Naive thymus-derived CD8-positive, alpha-beta T cell (primary cell): ENCODE measurements at places on chromosomes 3 and 15.
A peak's percentile ranks its signal among the peaks of the same experiment; 100 is the strongest.

DNA sequence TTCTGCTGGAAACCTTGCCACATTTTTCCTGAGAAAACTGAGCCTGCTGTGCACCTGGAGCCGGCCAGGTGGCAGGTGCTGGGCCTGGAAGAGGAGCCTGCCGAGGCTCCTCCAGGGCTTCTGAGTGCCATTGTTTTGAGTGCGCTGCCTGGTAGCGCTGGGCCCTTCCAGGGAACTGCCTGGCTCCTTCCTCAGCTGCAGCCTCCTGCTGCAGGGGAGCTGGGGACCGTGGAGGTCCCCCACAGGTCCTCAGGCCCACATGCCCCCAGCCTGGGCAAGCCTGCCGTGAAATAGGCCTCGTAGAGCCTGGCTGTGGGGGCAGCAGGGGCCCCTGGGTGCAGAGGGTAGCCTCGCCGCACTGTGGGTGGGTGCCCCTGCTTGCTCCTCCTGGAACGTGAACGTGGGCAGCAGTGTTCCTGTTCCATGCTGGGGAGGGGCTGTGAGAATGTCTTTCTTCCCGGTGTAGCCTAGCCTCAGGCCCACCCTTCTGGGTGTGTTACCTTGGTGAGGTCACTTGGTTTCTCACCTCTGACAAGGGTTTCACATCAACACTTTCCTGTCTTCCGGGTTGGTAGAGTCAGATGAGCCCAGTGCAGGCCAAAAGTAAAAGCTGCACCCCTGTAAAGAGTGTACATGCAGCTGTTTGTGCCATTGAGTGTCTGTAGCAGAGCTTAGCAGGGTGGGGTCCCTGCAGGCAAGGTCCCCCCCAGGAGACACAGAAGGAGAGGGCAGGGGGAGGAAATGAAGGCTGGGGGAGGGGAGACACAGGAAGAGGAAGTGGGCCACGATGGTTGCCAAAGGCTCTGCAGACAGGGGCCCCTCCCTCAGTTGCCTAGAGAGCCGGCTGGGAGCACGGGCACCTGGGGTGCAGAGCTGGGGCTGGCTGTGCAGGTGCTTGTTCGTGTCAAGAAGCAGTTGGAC is 34.5 kb downstream of the KLF13 start:
- peak; percentile 98 for DNase-seq

GRCh38 chr3:115470254-115470653 is 153.1 kb upstream of the GAP43 start:
- DNase-seq, result no peak

DNA sequence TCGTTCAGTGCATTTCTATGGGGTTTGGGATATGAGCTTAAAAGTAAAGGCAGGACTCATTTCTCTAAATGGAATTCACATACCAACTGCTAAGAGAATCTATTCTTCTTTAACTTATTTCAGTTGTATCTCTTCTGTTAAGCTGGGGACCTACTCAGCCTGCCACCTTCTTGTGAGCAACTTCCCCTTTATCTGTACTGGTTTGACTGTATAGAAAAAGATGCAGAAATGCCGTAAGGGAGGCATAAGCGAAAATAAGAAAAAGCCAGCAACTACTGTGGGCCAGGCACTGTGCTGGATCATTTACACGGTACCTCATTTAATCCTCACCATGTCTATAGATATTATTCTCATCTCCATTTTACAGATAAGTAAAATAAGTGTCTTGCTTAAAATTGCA is 38.4 kb downstream of the RBMS3 start:
- no peak for DNase-seq

- peak; percentile 16 for DNase-seq
Observed at GRCh38 chr15:64092864-64093626, 593 bp downstream of the CIAO2A start.

GRCh38 chr15:51281368-51281967 is 56.9 kb downstream of the CYP19A1 start:
- no peak for DNase-seq

DNA sequence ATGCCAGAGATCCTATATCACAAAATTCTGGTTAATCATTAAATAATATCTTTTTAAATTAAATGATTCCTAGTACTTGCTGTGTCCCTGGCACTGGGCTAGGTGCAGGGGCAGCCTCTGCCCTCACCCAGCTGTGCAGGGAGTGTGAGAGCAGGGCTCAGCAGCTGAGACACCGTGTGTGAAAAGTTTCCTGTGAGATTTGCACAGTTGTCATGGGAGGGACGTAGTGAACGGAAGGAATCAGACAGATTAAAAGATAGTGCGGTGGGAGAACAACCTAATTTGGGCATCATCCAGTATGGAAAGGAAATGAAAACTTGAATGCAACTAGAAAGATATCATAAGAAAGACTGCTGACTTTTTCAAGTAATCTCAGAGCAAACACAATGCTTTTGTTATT is 204.1 kb downstream of the SSR3 start:
- DNase-seq, result no peak

- peak; percentile 8 for DNase-seq
Observed at GRCh38 chr3:71543371-71544016, 40.0 kb downstream of the FOXP1 start.

DNA sequence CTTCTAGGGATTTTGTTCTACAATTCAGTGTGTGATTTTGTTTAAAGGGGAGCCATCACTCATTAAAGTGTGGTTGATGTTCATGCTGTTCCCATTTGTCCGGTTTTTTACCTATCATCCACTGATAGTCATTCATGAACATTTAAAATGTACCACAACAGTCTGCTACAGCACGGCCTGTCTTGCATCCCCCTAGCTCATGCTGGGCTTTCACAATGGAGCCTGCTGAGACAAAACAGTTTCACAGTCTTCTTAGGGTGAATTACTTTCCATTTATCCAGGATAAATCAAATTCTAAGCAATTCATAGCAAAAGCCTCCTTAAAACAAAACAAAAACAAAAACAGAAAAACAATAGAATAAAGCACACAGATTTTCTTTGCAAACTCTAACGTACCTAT is 627.2 kb downstream of the CADM2 start:
- DNase-seq, result no peak
